ENCODE measurements at places on chromosomes 4 and X. TPM values are rescaled to one million over a fixed set of nuclear protein-coding genes. Genes with fewer than 3 reads are reported as not detected.

The RASL11B gene
- total RNA-seq = 20.3 TPM

The REELD1 gene
- not detected for total RNA-seq

The ITGB1BP2 gene
- total RNA-seq = 6.6 TPM

The HMGB3 gene
- 36.0 TPM for total RNA-seq

The TCEAL6 gene
- total RNA-seq = 5.9 TPM

The SPOCK3 gene
- 10.3 TPM for total RNA-seq

The GASK1B gene
- total RNA-seq = 8.8 TPM

The DCAF4L1 gene
- total RNA-seq = 0.31 TPM

The PRDM8 gene
- 34.1 TPM for total RNA-seq

The PPARGC1A gene
- 8.5 TPM for total RNA-seq

The ARX gene
- total RNA-seq = 14.4 TPM

The FRG2 gene
- not detected for total RNA-seq

The BTC gene
- total RNA-seq = not detected
